ENCODE measurements at places on chromosomes 11 and 22. TPM values are rescaled to one million over a fixed set of nuclear protein-coding genes. Genes with fewer than 3 reads are reported as not detected.

Gene BRSK2
- 0.55 TPM for total RNA-seq

Gene C11orf42
- total RNA-seq = not detected

GRCh38 chr11:113272281-113272680 is 42.1 kb upstream of the TTC12 start:
- no peak for DNase-seq

DNA sequence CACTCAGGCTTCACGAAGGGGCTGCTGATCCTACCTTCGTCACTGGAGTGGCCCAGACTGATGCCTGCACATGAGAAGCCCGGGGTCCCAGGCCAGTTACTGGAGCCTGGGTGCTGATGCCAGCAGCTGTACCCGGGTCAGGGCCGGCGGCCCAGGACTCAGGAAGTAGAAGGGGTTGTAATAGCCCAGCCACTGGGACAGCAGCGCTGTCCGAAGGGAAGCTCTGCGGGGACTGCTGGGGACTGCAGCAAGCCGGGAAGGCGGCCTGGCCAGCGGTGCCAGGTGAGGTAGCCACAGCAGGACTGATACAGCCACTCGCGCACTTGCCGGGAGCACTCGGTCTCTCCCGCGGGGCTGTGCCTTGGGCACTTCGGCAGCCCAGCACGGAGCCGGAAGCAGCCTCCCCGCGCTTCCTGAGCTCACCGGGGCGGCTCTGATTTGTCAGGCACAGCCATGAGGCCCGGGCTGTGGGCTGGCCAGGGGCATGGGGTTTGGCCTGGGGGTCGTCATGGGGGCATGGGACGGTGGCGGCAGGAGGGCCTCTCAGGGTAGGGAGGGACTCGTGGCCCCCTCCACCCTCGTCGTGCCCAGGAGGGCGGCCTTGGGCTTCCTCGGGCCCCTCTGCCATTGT is 13.9 kb upstream of the OR8K1 start:
- DNase-seq = no peak

- no peak for DNase-seq
These were observed 37.7 kb downstream of the RTL6 start for GRCh38 chr22:44460287-44460686.

DNA sequence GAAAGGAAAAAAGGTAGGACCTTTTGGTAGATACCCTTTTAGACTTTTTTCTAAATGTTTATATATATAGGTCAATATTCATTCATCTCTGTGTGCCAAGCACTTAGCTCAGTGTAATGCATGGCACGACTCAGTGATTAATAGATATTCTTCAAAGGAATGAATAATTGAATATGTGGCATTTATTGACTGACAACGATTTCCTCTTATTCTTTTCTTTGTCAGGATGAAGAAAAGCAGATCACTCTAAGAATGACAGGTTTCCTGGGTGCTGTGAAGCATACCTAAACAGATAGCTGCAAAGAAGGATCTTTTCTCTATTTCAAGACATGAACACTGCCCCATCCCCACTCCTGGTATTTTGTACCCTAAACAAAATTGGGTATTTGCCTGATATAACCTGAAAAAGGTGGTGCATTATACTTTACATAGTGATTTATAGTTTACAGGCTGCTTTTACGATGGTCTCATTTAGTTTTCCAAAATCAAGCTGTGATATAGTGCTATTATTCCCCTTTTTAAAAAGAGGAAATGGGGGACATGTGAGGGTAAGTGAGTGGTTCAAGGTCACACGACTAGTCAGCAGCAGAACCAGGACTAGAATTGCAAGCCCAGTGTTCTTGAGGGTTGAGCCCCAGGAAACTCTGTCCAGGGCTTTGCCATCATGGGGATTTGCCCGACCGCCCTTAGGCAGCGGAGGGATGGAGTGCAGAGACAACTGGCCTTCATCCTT is 32.9 kb upstream of the CLMP start:
- no peak for DNase-seq

DNA sequence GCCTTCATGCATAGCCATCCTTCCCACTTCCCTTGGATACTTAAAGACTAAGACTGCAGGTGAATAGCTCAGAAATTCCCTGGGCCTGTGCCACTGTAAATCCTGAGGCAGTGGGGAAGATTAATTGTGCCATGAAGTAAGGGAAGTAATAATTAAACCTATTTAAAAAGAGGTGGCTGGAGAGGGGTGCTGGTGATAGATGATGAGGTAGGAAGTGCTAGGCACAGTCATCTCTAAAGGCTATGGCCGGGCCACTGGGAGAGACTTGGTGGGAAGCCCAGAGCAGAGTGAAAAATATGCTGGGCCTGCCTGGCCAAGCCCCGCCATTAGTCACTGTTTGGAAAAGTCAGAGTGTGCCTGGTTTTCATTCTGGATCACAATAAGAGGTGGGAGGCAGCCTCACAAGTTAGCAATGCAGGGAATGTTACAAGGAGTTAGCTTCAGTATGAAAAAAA is 197.2 kb upstream of the PITPNB start:
- no peak for DNase-seq

DNA sequence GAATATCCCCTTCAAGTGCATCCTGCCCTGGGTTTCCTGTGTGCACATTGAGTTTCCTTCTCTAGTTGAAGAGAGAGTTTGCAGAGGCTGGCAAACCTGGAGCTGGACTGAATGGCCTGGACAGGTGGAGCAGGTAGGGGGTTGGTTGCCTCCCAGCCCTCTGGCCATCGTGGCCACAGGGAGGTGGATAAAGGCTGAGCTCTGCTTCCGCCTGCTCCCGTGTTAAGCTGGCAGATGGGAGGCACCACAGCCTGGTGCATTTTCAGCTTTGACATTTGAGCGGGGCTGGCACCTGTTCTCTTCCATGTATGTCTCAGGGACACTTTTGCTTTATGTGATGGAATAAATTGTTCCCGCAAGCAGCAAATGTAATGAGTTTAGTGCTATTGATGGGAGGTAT is 11.1 kb downstream of the MICAL2 start:
- no peak for DNase-seq

- DNase-seq = no peak
These were observed 40.2 kb downstream of the PDE2A start for GRCh38 chr11:72634016-72634415.

GRCh38 chr11:10038521-10039302 is 255.3 kb downstream of the SBF2 start:
- no peak for DNase-seq

DNA sequence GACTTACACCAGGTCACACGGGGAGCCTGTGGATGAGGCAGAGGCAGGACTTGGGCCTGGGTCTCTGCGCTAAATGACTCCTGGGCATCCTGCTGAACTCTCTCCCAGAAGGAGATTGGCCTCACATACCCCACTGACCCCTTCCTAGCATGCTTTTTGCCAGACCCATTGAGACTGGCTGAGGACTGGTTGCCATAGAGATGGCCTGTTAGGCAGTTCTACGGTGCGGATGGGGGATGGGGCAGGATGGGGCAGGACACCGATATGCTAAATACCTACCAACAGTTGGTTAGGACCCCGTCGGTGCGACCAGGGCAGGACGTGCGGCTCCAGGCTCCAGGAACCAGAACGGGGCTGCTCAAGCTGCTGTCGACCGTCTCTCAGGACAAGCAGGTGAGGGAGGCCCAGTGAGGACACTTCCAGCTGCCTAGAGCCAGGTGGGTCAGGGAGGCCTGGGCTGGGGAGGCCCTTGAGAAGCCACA is at the start of gene TSGA10IP:
Gene TSGA10IP, plus strand, starts transcription at position 51 of the 482 bp plus-strand sequence. Its CDS starts 196 bp downstream, at position 247.
- DNase-seq = no peak

DNA sequence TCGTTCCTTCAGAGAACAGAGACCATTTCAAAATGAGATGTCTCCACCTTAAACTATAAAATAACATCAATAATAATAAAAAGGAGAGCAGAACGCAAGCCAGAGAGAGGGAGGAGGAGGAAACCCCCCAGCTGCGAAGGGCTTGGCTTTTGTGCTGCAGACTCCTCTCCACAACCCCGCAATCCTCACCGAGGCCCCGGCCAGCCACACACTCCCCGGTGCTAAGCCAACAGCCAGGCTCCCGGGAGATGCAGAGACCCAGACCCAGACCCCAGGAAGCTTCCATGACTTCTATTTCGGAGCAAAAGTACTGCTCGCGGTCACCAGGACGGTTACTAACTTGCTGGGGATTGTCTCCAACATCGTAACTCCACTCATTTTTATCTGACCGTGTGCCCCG is 10.6 kb downstream of the PHF21B start:
- DNase-seq = no peak

- no peak for DNase-seq
These were observed 8.6 kb downstream of the ARAP1 start for GRCh38 chr11:72743321-72744221.

DNA sequence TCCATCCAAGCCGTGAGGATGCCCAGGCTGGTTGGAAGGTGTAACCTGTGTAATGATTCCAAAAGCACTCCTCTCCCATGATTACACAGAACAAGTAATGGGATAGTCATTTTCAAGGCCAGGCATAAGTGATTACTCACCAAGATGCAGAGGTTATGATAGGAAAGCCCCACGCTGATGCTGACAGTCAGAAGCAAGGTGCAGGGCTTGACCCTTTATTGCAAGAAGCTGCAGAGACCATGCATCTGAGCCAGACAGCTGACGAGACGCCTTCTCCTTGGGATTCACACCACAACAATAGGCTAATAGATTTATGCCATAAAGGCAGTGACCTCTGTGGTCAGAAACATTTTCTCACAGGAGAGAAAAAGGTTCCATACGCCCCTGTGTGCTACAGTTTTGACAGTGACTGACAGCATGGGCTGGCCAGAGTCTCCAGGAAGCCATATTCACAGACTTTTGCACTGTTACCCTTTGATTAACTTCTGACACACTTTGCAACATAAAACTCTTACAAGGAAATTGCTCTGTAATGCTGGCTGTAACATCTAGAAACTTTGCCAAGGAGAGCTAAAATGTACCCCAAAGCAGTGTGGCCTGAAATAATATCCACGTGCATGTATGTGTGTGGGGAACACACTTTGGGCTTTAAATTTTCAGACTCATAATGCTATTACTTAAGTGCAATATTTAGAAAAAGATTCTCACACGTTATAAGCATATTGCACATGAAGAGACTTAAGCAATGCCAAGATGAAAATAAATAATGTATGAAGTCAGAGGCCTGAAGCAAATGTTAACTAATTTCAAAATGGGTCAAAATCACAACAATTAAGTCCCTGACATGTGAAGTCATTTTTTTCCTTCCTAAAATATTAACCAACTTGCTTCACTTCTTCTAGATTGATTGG is 1079.0 kb upstream of the TENM4 start:
- DNase-seq = no peak

GRCh38 chr22:22099833-22100812 is 117.5 kb upstream of the TOP3B start:
- no peak for DNase-seq

DNA sequence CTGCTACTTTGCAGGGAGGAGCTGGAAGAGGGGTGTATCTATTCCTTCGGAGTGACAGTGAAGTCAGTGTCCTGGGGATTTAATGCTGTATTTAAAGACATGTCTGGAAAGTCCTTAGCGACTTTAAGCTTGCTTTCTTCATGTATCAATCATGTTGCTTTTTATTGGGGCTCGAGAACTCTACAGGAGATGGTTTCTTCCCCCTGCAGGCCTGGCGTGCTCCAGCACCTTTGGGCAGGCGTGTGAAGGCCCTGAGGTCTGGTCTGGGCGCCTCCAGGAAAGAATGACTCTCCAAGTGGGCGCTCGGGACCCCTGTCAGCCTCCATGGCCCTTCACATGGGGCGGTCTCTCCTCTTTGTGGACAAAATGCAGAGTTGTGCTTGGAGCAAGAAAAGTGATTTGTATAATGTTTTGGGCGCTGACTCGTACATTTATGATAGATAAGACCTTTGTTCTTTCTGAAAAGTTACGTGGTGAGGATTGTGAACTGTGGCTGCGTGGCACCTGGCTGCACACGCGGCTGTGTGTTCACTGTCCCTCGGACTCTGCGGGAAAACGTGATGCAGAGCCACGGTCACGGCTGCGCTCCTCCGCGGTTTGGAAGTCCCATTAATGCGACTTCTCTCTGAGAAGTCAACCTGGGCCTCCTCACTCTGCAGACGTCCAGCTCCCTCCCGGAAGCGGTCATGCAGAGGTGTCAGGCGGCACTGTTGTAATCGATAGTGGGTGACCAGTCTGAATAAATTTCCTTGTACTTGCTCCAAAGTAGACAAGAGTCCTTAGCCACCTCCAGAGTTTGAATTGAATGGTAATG is 282.5 kb downstream of the TBC1D22A start:
- no peak for DNase-seq

DNA sequence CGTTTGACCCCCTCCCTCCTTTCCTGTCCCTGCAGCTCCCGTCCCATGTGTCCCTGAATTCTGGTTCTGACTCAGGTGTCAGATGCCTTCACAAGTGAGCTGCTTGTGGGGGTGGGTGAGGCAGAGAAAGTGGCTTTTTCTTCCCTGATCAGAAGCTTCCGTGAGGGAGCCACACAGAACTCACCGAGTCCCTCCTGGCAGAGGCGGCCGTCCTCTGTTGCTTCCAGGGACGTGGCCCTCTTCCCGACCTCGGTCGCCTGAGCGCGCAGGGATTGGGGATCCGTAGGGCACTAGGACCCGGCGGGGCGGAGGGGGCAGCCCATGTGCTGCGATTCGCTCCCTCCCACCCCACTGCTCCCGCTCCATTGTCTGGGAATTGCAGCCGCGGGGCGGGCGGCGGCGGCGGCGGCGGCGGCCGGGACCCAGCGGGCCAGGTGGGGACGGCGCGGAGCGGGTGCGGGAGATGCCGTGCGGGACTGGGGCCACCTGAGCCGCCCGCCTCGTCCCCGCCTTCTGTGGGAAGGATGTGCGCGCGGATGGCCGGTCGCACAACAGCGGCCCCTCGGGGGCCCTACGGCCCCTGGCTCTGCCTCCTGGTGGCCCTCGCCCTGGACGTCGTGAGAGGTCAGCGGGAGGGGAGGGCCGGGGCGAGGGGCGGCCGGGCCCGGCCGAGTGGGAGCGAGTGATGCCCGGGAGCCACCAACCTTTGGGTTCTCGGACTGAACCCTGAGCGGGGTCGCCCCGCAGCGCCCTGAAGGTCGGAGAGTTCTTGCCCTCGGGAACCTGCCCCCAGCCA is at the start of gene TMEM132A:
Gene TMEM132A, plus strand, starts transcription at position 351 of the 796 bp plus-strand sequence. Its CDS starts 174 bp downstream, at position 525.
- no peak for DNase-seq

GRCh38 chr11:11731311-11732083 is 109.7 kb upstream of the GALNT18 start:
- no peak for DNase-seq

DNA sequence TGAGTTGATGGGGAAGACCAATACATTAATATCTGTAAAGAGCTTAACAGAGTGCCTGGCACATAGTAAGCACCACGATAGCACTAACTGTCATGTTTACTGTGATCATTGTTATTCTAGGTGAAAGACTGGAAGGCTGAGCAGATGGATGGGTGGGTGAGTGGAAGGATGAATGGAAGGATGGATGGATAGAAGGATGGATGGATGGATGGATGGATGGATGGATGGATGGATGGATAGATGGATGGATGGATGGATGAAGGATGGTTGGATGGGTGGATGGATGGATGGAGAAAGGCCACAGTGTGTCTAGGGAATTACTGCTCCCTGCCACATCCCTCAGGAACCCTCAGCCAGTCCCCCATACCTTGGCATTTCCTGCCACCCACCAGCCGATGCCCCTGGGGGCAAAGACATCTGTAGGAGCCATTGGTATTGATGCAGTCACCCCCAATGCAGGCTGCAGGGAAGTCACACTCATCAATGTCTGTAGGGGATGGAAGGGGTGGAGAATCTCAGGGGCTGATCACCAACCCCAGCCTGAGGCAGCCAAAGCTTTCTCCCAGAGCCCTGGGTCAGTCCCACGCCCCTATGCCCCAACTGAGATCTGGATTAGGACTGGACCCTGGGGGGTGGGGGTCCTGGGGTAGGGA is 15.3 kb downstream of the LTBP3 start:
- DNase-seq = no peak
